ENCODE measurements at places on chromosomes 12 and 14.

- no peak for DNase-seq
Measured at GRCh38 chr14:75879031-75879430, 102.8 kb downstream of the TGFB3 start.

DNA sequence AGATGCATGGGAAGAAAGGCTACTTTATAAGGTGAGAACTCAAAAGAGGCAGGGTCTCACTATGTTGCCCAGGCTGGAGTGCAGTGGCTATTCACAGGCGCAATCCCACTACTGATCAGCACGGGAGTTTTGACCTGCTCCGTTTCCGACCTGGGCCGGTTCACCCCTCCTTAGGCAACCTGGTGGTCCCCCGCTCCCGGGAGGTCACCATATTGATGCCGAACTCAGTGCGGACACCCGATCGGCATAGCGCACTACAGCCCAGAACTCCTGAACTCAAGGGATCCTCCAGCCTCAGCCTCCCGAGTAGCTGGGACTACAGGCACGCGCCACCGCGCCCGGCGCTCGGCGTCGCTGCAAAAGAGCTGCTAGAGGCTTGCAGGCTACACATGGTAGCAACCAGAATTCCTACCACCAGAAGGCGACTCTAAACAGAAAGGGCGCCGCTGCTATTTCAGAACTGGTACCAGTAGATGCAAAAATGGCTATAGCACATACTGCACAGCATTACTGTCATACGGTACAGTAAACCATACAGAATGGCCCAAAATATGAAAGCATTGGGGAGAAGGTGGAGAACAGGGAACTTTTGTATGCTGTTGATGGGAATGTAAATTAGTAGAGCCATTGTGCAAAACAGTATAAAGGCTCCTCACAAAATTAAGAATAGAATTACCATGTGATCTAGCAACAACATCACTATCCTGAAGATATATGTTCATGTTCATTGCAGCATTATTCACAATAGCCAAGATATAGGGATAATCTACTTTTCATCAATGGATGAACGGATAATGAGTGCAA lies 1.2 kb upstream of the NEMF start:
- DNase-seq: peak; percentile 85

DNA sequence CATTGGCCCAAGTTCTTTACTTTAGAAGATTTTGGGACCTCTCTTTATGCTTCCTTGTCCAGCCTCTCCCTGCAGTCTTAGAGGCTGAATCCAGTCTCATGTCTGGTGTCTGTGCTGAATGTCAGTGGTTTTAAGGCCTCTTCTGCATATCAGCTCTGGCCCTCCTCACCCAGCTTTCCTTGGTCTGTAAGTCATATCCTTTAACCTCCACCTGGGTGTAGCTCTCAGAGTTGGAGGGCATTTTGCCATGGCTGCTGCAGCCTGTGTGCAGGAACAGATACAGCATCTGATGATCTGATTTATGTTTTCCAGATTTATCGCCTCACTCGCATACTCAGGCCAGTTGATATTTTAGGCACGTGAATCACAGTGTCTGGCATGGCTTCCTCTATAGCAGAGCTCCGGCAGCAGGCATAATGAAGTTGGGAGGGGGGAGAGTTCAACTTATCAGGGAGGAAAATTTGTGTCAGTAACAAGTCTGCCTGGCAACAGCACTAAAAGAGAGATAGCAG lies 335.0 kb downstream of the PCNX1 start:
- no peak for DNase-seq

GRCh38 chr14:103302966-103303365 lies 31.1 kb upstream of the EIF5 start:
- no peak for DNase-seq

- no peak for DNase-seq
Measured at GRCh38 chr12:108884116-108885012, 4.5 kb downstream of the DAO start.

- DNase-seq: no peak
Measured at GRCh38 chr14:51131516-51131915, 36.6 kb upstream of the TRIM9 start.

DNA sequence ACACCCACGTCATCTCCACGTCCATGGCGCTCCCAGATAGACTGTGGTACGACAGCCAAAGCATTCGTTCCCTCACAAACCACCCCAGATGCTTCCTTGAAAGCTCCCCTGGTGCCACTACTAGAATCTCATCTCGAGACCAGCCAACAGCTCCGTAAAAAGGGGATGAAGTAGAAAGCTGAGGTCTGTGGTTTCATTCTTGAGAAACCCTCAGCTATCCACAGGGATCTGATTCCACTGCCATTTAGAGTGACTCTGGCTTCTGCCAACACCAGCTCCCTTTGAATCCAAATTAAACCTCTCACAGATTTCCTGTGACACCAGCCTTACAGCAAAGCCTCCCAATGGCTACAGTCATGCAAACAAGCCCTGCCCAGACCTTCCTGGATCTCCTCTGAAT lies 18.5 kb upstream of the FOXN3 start:
- DNase-seq: no peak

- no peak for DNase-seq
Measured at GRCh38 chr12:47736877-47737676, 11.8 kb upstream of the ENDOU start.

Data from NCI-H2107 (cell line).